ENCODE measurements at places on chromosomes 2 and 18. TPM values are rescaled to one million over a fixed set of nuclear protein-coding genes. Genes with fewer than 3 reads are reported as not detected.

CD302 gene
- total RNA-seq, result 2.5 TPM

PDE1A gene
- total RNA-seq, result not detected

CFC1 gene
- total RNA-seq, result not detected

ZSWIM2 gene
- not detected for total RNA-seq

POTEJ gene
- total RNA-seq, result not detected

PRSS56 gene
- 0.27 TPM for total RNA-seq

SP5 gene
- total RNA-seq, result not detected

GAREM2 gene
- total RNA-seq, result 7.0 TPM

FER1L5 gene
- not detected for total RNA-seq

FMNL2 gene
- total RNA-seq, result 16.3 TPM

POTEI gene
- not detected for total RNA-seq

ANO7 gene
- total RNA-seq, result 1.7 TPM

LRRC30 gene
- total RNA-seq, result not detected

COL4A4 gene
- 1.0 TPM for total RNA-seq
